A549 treated with CORT108297 at 1 μM for 4 hours (cell line): ENCODE measurements at places on chromosomes 7 and 10. TPM values are rescaled to one million over a fixed set of nuclear protein-coding genes. Genes with fewer than 3 reads are reported as not detected.

Gene PNLIPRP2
- total RNA-seq: 0.11 TPM in 1 of 5 replicates, not detected in the others

Gene ARMC3
- total RNA-seq: 0.55 to 0.95 TPM (median 0.77 TPM) in 5 replicates

Gene MTERF1
- total RNA-seq: 11.8 to 15.6 TPM (median 12.3 TPM) in 5 replicates

Gene RBM20
- total RNA-seq: 1.1 to 1.7 TPM (median 1.5 TPM) in 5 replicates

Gene OR2A5
- total RNA-seq: not detected in 5 replicates

Gene HHEX
- 14.4 to 15.8 TPM (median 14.9 TPM) in 5 replicates for total RNA-seq

Gene KIAA1217
- 2.0 to 2.7 TPM (median 2.4 TPM) in 5 replicates for total RNA-seq

Gene SEMA3D
- total RNA-seq: 0.05 to 0.06 TPM (median 0.06 TPM) in 3 of 5 replicates, not detected in the others

Gene FLNC
- total RNA-seq: 3.9 to 6.9 TPM (median 4.9 TPM) in 5 replicates

Gene OR9A2
- not detected in 5 replicates for total RNA-seq

Gene TAS2R16
- total RNA-seq: not detected in 5 replicates

Gene LAMB4
- 0.09 to 0.29 TPM (median 0.14 TPM) in 5 replicates for total RNA-seq

Gene MINDY3
- 13.0 to 15.0 TPM (median 14.0 TPM) in 5 replicates for total RNA-seq

Gene H2BK1
- not detected in 5 replicates for total RNA-seq

Gene AHR
- 10.2 to 14.4 TPM (median 12.6 TPM) in 5 replicates for total RNA-seq

Gene ARMS2
- 0.13 TPM in 1 of 5 replicates, not detected in the others for total RNA-seq

Gene TRPV5
- total RNA-seq: not detected in 5 replicates

Gene ZNF736
- 0.06 TPM in 1 of 5 replicates, not detected in the others for total RNA-seq

Gene OGDHL
- total RNA-seq: 0.10 to 0.32 TPM (median 0.23 TPM) in 5 replicates

Gene AFAP1L2
- total RNA-seq: 21.0 to 29.6 TPM (median 27.0 TPM) in 5 replicates

Gene TRPV6
- total RNA-seq: not detected in 5 replicates

Gene CRTAC1
- 1.2 to 1.9 TPM (median 1.4 TPM) in 5 replicates for total RNA-seq

Gene ANKRD1
- total RNA-seq: 6.5 to 14.5 TPM (median 9.4 TPM) in 5 replicates
